ENCODE measurements at places on chromosomes 7 and 10.

DNA sequence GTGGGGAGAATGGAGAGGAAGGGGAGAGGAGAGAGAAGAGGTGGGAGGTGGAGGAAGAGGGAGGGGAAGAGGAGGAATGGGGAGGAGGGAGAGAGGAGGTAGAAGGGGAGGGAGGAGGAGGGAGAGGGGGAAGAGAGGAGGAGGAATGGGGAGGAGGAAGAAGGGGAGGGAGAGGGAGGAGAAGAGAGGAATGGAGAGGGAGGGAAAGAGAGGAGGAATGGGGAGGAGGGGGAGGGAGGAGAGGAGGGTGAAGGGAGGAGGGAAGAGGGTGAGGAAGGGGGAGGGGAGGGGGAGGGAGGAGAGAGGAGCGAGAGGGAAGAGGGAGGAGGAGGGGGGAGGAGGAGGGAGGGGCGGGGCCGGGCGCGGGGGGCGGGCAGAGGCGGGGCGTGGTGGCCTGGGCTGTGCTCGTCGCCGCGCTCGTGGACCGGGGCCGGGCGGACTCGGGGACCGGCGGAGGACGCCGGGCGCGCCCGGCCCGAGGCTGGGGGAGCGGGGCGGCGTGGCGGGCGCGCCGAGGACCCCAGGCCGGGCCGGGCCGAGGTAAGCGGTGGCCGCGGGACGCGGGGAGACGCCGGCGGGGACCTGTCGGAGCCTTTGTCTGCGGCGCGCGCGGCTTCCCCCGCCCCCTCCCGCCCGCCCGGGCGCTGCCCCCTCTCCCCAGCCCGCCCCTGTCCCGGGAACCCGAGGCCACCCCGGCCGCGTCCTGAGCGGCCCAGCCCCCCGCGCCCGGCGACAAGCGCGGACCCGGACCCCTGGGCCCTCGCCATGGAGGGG is at the start of gene SLC29A4:
Gene SLC29A4 (plus strand): TSS at position 401 of the 774 bp plus-strand sequence. CDS start 4,874 bp downstream, outside the sequence.
- peak; percentile 77 for DNase-seq

DNA sequence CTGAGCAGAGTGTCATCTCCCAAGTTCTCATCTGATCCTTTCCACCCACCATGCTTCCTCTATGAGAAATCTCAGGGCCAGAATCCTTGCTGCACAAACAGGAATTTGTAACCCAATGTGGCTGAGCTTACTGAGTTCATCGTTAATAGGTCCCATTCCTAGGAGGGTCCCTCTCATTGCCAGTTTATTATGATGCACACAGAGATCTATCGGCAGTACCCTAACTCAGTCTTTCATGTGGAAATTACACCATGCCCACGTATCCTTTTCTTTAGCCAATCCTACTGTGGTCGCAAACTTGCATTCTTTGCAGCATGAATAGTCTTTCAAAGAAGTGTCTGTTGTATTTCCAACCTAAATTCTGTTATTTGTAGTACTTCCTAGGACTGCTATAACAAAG is 12.1 kb downstream of the TMEM236 start:
- no peak for DNase-seq

DNA sequence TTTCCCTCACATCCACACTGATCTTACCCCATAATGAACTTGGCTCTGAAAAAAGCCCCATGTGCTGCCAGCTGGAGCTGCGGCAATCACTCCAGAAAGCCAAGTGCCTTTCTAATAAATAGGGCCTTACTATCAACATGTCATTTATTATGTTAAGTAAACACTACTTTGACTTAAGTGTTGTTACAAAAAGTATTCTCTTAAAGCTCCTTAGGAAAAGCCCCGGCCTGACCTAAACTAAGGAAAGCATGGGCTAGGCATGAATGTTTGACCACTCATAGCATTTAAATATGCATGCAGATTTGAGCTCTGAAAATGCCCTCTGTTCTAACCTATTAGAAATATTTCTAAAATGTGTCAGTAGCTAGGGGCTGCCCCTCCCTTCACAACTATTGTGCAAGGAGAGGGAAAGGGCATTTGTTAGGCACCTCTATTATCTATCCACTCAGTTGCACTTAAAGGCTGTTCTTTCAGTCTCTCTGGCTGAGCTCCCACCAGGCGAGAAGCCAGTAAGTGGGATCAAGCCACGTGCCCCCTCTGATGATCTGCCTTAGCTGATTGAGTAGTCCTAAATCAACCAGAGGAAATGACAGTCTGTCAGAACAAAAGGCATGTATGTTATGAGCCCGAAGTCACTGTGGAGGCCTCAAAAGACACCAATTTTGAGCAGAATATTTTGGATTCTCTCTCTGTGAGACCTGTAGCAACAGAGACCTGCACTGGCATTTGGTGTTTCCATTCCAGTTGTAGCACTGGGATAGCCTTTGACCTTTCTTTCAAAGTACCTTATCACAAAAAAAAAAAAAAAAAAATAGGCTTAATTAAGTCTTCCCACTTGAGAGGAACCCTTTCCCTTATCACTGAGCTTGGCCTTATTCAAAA is 77.1 kb downstream of the ITGB8 start:
- peak; percentile 72 for DNase-seq

- no peak for DNase-seq
Measured at GRCh38 chr10:27699776-27700175, 45.8 kb downstream of the MKX start.

GRCh38 chr7:21543528-21544302 is 876 bp downstream of the DNAH11 start:
- peak; percentile 65 for DNase-seq

GRCh38 chr10:15570738-15571339 is 148.9 kb downstream of the ITGA8 start:
- no peak for DNase-seq

DNA sequence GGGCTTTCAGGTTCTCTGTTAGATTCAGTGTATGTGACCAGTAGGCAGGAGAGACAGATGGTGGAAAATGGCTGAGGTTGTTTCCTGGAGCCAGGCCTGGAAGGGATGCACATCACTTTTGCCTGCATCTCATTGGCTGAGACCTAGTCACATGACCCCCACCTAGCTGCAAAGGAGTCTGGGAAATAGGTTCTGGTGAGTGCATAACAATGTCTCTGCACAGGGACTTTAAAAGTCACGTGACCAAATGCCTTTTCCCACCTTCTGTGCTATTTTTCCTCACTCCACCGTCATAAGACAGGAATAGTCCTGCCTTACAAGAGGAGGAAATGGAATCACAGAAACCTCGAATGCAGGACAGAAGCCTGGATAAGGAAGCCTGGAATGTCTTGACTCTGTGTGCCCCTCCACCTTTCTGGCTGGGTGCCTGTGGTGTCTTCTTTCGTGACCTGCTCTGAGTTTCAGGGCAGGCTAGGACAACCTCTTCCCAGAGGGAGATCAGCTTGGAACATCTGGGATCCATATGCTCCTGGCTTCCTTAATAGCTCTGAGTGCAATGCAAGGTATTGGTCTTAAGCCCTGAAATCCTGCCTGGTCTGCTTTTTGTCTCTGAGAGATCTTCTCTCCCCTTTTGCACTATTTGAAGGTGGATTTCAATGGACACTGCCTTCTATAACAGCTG is 139.9 kb upstream of the ZNF438 start:
- DNase-seq, result no peak

DNA sequence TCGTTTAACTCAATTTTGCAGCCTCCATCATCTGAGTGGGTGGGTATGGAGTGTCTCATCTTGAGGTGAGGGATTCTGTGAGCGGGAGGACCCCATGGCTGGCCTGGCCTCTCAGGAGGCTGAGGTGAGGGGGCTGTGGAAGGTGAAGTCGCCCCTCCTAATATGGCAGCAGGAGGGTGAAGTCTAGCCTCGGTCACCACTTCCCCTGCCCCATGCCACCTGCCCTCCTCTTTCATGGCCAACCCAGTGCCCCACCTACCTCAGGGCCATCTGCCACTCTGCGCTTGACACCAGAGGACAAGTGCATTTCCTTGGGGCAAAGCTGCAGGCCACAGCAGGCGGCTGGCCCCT is 8.7 kb downstream of the RASGEF1A start:
- DNase-seq, result no peak

- DNase-seq, result no peak
Measured at GRCh38 chr7:26439521-26440232, 148.0 kb downstream of the SNX10 start.

DNA sequence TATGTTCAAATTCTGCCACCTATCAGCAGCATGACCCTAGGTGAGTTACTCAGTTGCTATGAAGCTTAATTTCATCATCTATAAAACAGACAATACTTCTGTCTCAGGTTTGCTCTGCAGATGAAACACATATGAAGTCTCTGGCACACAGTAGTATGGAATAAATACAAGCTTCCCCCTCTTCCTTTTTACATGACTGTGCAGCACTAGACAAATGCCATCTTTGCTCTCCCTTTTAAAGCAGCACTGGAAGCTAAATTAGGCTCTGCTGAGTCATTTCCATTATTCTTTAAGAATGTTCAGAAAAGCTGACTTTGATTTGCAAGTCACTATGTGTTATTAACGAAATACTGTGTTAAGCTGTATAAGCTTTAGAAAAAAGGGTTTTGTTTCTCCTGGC is 40.7 kb upstream of the ANAPC16 start:
- DNase-seq, result no peak

DNA sequence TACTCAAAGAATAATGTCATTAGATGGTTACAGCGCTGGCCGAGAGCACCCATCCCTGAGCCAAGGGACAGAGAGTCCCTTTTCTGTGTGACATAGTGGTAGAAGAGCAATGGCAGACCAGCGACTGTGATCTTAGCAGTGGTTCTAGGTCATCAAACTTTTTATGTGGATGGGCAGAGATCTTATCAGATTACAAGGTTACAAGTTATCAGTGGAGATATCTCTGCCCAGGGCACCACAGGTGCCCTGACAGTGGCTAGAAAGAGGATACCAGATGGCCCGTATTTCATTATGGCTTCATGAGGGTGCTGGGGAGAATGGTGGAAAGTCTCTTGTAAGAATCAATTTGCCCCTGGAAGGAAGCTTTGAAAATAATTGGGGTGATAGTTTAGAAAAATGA is 62.7 kb downstream of the CYCS start:
- no peak for DNase-seq

GRCh38 chr10:50501924-50502452 is 121.8 kb downstream of the SGMS1 start:
- DNase-seq, result no peak

GRCh38 chr7:47381134-47381495 is 200.8 kb downstream of the TNS3 start:
- no peak for DNase-seq

DNA sequence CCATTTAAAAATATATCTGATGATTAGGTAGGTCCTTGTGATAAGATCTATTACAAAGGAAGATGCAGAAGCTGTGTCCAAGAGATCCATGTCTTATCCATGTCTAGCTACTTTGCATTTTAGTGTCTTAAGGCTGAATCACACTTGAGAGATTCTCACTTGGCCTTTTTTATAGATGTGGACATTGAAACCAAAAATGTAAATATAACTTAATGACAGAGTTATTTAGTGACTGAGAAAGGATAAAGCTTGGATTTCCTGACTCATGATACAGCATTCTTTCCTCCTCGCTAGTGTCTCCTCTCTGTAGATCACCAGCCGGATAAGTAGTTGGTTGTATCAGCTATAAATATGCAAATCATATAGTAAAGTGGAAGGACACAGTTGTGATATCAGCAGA is 23.3 kb downstream of the INHBA start:
- no peak for DNase-seq

- DNase-seq, result no peak
Measured at GRCh38 chr7:116672596-116673456, 830 bp downstream of the MET start.

DNA sequence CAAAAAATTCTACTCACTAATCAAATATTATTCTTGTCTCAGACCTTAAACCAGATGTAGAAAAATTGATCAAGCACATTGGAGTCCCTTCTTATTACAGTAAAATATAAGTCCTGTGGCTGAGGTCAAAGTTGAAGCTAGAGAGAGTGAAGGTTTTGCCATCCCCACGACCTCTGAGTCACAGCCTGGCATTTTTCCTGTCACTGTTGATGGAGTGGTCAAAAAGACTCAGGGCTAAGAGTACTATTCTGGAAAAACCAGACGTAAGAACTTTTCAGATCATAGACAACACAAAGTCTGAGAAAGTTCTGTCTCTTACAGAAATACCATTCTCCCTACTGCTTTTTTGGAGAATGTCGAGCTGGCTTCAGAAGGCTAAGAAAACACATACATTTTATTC is 323.7 kb upstream of the ANKRD30A start:
- no peak for DNase-seq

DNA sequence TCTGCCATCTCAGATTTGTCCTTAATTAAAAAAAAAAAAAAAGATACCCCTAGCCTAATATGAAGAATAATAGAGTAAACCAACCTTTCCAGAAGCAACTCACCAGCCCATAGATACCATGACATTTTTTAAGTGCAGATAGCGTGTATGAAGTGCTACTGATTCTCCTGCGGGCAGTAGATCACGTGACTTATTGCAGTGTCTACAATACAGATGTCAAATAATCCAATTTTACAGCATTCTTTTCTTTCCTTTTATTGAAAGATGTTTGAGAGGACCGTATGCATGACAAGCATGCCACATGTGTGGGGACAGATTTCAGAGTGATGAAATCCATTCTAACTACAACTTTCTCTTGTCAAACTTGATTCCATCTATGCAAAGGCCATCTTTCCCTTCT is 232.9 kb upstream of the SP4 start:
- DNase-seq, result no peak

GRCh38 chr10:14548474-14548873 is 217.8 kb upstream of the FRMD4A start:
- DNase-seq, result no peak

- DNase-seq, result no peak
Measured at GRCh38 chr7:49520951-49521350, 252.5 kb upstream of the VWC2 start.

Measured in upper lobe of right lung (tissue), 1 donor.